ENCODE measurements at places on chromosomes 1 and 21.

DNA sequence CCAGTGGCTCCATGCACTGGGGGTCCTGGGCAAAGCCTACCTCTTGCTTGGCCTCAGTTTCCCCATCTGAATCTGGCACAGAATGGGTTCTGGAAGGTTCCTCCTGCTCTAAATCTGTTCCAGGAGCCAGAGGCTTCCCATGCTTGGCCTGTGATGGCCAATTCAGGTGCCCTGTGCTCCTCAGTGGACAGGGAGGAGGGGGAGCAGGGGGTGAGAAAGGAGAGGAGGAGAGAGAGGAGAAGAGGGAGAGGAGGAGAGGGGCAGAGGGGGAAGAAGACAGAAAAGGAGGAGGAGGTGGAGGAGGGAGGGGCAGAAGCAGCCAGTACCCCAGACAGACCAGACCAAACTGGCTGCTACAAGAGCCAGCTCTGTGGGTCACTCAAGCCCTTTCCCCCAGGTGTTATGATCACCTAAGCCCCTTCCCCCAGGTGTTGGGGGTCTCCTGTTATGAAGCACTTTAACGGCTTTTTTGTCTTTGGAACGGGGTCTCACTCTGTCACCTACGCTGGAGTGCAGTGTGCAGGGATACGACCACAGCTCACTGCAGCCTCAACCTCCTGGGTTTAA is 43.7 kb downstream of the TRIM11 start:
- DNase-seq = no peak

DNA sequence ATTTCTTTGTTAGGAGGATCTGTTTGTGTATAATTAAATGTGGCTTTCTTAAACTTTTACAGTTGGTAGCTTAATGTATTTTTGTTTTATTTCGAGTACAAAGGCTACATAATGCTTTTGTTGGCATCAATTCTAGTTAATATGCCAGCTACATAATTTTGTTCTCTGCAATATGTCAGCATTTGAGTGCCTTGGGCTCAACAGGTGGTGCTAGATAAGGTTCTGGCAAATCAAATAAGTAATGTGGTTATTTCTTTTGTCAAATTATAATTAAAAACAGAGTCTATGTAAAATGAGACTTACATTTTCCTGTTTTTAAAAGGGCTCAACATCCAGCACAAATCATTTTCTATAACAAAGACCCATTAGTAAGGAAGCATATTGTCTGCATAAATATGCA is 410.6 kb upstream of the NR5A2 start:
- no peak for DNase-seq

- DNase-seq = no peak
These were observed 289.2 kb downstream of the GRIK1 start for GRCh38 chr21:29650523-29651022.

DNA sequence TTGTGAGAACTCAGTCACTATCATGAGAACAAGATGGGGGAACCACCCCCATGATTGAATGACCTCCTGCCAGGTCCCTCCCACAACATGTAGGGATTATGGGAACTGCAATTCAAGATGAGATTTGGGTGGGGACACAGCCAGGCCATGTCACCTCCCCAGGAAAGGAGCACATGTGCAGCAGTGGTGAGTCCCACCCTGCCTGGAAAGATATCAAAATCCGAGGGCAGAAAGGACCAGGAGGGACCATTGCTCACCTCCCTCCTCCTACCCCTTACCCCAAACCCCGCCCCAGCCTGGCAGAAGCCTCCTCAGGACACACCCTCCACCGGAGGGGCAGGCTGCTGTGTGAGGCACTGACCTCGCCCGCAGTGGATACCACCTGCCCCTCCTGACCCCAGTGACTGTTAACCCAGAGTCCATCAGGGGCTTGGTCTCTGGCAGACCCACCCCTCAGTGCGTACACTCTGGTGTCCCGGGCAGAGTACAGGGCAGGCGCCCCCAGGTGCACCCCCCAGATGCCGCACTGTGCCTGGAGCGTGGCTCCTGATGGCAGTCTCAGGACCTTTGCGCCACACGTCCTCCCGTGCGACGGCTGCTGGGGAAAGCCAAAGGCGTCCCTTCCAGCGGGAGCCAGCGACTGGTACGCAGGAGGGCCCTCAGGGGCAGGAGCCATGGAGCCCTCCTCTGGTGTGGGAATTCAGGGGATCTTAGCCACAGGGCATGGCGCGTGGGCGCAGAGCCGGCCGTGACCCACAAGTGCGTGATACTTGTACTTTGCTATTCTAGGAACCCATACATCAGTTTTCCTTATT is 20.9 kb downstream of the PDXK start:
- DNase-seq = no peak

DNA sequence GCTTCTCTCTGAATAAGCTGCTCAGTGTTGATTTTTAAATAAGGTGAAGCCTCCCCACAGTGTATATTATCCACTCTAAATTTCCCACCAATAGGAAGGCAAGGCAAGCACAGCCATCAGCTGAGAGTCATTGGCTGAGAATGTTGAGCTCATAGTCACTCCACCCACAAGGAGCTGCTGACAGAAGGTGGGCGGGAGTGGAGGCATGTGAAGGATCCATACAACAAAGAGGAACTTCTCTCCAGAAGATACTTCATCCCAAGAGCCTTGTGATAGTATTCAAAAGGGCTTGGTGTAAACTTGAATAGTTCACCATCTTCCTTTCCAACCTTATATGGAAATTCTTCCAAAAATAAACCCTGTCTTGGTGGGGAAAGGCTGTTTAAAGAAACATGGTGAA is 42.8 kb downstream of the SAMD13 start:
- DNase-seq = peak; percentile 85

DNA sequence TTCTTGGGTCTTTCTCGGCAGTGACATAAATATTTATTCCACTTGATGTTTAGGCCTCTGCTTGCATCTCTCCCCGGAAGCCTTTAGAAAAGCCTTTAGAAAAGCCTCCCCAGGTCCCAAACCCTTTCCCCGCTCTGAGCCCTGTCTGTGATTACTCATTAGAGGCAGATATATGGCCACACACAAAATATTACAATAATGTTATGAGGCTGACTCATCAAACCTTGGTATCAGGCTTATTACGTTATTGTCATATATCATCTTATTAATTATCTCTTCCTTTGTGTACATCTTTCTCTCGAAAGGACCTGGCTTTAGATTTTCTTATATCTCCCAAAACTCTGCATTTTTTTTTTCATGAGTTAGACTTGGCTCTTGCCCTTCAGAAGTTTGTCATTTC is 69.5 kb downstream of the FGGY start:
- no peak for DNase-seq

GRCh38 chr1:159173320-159173719 is 1.9 kb downstream of the CADM3 start:
- DNase-seq = no peak

GRCh38 chr21:34158866-34159835 is 85.8 kb downstream of the MRPS6 start:
- DNase-seq = no peak

GRCh38 chr1:163076446-163076845 is 7.3 kb downstream of the RGS4 start:
- no peak for DNase-seq

DNA sequence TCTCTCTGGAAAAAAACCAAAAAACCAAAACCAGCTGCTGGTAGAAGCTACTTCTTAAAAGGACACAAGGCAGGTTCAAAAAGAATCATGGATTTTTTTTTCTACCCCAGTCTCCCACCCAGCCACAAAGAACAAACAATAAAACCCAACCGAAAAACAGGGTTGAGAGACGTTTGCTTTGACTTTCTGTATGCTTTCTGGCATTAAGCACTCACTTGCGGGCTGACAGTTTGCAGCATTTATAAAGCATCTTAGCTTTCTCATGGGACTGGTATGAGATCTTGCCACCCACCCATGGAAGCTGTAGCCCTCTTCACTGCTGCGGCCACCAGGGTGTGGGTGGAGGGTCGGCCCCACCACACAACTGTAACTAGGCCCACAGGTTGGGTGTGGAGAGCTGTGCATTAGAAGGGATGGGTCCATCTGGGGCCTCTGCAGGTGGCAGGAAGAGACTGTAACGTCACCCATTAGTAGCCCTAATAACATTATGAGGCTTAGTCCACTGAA is 165.7 kb downstream of the RHOU start:
- DNase-seq = no peak

DNA sequence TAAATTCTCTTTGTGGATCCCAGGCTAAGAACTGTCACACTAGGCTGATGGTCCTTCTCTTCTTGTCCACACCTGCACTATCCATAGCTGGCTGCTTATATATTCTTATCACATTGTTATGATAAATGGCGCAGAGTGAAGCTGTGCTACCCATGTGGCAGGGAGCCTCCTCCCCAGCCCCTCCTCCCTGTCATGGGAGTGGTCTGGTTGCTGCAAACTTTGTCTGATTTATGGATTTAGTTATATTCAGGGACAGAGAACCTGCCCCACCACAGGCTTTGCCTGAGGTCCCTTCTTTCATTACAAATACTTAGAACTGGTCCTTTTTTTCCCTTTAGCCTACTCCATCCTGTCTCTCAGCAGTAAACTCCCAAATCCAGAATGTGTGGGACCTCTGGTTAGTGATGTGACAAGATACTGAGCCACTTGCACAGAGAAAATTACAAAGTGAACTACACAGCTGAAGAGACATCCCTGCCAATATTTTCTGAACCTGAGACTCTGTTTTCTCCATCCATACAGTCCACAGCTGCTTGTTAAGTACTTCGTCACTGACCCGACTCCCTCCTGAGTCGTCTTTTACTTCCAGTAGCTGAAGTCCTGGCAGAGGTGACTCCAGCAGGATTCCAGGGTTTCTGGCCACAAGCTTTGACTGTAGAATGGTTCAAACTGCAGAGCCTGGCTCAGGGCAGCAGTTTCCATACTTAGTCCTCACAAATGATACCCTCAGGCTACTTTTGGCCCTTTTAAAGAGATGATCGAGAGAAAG is 37.6 kb downstream of the PTGFRN start:
- no peak for DNase-seq

- DNase-seq = no peak
These were observed 111.9 kb downstream of the GLIS1 start for GRCh38 chr1:53627031-53627430.

DNA sequence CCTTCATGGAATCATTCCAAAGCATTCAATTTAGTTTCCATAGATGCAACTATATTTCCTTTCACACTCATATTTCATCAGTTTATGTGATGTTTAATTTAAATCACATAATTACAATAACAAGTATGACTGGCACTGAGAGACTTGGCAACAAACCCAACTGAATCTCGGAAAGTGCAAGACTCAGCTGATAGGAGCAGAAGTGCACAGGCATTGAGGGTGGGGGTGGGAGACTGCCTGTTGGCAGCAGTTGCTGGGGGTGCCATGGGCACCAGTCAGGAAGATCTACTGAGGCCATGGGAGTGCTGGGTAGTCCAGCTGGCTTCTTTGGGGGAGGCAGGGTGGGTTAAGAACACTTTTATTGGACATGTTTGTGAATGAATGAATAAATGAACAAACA is 10.4 kb upstream of the HMGB4 start:
- DNase-seq = no peak

- DNase-seq = no peak
These were observed 6.8 kb downstream of the RGS5 start for GRCh38 chr1:163195728-163196448.

DNA sequence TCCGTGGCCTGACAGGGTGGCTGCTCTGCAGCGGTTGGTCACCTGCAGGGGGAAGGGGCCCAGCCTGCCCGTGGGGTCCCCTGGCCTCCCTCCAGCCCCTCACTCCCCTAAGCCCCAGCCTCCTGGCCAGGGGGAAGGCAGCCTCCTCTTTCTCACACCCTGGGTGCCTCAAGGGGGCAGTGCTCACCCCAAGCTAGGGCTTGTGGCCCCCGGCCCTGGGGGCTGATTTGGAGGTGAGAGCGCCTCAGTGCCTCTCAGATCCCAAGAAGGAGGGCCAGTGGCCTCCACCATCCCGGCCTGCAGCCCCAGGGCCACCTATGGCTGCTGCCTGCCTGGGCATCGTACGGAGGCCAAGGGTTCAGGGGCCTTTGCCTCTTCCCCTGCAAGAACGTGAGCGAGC is 66.4 kb upstream of the TTC34 start:
- DNase-seq = no peak

DNA sequence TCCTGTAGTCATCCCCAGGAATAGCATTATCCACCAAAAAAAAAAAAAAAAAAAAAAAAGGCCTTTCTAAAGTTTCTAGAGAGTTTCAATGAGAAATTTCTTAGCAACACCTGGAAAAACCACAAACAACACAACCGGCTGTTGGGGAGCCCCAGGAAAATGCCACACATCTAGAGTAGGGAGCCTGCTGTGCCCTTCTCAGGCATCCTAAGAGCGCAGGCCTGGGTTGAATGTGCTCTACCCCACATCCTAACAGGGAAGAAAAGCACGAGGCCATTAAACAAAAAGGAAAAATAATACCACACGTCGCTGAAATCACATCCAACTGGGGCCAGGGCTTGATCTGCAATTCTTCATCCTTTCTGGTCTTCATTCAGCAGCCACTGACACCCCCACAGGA is 367.5 kb downstream of the TGFB2 start:
- no peak for DNase-seq

- no peak for DNase-seq
These were observed 4.5 kb upstream of the LAX1 start for GRCh38 chr1:203760506-203760905.

GRCh38 chr1:24507405-24507804 is 4.8 kb downstream of the RCAN3 start:
- DNase-seq = no peak

GRCh38 chr1:220885971-220886370 is 6.7 kb downstream of the HLX start:
- DNase-seq = no peak

Measured in suppressor macrophage treated with lipopolysaccharide for 1 hour (primary cell).